IPS DF 19.7 (cell line): ENCODE measurements at places on chromosomes 3 and 15.
A peak's percentile ranks its signal among the peaks of the same experiment; 100 is the strongest.

DNA sequence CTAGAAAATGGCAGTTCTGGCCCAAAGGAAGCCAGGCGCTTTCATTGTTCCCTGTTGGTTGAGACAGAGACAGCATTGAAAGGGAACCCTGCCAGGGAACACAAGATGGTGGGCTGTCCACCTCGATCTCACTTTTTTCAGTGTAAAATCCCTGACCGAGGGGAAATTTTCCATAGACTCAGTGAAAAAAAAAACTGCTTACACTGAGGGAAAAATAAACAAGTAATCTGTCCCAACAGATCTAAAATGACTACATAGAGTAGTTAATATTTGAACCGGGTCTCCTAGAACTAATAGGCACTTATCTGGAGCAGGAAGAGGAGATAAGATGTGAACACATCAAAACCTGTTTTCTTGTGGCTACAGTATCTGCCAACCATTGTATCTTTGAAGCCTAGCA lies 763.4 kb upstream of the GOLIM4 start:
- DNase-seq: no peak

GRCh38 chr3:169627789-169628188 lies 35.7 kb downstream of the MECOM start:
- no peak for DNase-seq

GRCh38 chr3:23747841-23748240 lies 57.9 kb upstream of the UBE2E1 start:
- DNase-seq: no peak

- no peak for DNase-seq
These were observed 45.6 kb downstream of the UMPS start for GRCh38 chr3:124775877-124776276.

DNA sequence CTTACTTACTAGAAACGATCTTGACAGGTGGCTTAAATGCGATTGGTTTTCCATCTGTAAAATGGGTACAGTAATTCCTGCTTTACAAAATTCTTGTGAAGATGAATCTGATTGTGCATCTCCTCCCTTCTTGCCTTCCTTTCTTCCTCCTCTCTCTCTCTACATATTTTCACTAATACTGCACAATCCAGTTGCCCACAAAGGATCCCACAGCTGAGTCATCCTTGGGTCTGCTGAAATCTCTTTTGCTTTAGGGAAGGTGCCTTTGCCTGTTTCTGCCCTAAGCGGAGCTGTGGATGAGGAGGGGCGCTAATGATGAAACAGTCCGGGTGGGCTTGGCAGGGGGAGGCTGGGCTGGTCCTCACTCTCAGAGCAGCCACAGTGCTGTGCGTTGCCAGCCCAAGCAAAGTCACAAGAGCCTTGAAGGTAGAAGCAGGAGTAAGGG lies 46.1 kb downstream of the AMOTL2 start:
- DNase-seq: no peak

DNA sequence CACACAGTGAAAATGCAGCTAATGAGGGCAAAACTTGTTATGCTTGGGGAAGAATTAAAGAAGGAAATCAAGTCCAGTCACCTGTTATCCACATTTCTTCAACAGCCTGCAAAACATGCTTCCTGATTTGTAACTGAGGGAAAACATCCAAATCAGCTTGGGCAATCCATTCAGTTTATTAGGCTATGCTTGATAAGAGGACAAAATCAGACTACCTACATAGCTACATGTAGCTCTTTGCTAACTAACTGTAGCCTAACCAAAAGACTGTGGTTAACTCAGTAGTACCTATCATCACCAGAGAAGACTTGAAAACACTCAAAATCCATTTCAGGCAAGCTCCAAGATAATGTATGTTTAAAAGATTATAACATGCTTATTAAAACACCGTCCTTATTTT lies 436.4 kb downstream of the SHQ1 start:
- DNase-seq: no peak

DNA sequence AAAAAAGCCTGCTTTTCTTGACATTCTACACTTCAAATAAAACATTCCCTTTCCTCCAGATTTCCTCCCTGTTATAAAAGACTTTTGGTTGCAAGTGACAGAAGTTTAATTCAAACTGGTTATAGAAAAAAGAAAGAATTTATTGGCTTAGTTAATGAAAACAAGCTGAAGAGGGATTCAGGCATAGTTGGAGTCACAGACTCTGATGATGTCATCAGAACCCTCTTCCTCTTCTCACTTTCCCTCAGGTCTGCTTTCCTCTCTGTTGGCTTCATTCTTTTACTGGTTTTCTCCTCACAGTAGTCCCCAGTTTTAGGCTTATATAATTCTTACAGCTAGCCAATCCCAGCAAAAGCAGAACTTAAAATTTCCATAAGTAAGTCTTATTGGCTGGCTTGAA lies 32.0 kb upstream of the MBNL1 start:
- DNase-seq: no peak

GRCh38 chr3:53821631-53822121 lies 24.5 kb downstream of the CHDH start:
- no peak for DNase-seq

DNA sequence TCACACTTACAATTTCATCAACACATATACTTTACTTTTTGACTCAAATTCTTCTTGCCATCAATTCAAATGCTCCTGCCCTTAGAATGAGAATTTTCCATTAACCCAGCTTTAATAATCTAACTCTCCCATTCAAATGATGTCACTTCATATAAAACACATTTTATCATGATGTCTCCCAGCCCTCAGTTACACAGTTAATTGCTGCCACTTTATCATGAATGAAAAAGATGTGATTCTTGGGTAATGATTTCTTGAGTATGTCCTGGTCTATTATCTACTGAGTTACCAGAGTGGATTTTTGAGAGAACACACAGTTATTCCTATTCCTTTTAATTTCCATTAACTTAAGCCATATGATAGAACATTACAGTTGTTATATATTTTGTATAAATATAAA lies 7.6 kb downstream of the AGTR1 start:
- no peak for DNase-seq

GRCh38 chr3:137110392-137110996 lies 152.7 kb downstream of the IL20RB start:
- DNase-seq: no peak

DNA sequence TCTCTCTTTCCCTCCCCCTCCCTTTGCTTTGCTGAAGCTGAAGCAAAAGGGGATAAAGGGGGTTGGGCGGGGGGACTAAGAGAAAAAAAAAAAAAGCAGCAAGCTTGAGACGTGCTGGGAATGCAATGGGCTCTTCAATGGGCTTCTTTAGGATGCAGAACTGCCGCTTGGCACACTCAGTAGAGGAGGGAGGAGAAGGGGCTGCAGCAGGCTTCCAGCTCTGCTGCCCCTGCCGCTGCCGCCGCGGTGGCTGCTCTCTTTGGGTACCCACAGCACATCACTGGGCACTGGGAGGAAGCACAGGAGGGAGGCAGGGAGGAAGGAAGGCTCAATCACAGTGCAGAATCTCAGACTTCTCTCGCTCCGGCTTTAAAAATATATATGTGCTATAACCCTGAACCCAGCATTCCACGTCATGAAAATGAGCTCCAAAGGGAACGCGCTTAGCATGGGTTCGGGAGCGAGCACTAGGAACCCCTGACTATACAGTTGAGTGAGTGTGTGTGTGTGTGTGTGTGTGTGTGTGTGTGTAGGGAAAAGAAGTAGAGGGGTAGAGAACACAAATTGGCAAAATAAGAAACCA lies 3.5 kb downstream of the SLITRK3 start:
- DNase-seq: peak; percentile 74

GRCh38 chr15:99157456-99157855 lies 52.6 kb downstream of the SYNM start:
- DNase-seq: no peak

DNA sequence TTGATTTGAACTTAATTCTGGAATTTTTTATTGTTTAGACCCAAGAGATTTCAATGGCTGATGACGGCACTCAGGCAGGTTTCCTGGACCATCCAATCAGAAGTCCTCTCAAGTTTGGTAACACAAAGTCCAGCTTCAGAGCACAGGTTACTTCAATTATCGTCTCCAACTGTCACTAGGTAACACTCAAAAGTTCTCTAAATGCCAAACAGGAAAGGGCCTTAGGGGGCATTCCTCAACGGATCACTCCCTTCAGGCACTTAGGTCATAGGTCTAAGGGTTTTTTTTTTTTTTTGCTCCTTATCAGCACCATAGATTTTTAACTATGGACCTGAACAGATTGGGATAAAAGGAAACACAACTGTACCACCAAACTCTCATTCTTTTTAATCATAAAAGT lies 85.8 kb downstream of the MEIS2 start:
- no peak for DNase-seq

- no peak for DNase-seq
These were observed 119.0 kb downstream of the BBX start for GRCh38 chr3:107641572-107642307.

GRCh38 chr3:69948246-69948862 lies 51.2 kb upstream of the SAMMSON start:
- no peak for DNase-seq

DNA sequence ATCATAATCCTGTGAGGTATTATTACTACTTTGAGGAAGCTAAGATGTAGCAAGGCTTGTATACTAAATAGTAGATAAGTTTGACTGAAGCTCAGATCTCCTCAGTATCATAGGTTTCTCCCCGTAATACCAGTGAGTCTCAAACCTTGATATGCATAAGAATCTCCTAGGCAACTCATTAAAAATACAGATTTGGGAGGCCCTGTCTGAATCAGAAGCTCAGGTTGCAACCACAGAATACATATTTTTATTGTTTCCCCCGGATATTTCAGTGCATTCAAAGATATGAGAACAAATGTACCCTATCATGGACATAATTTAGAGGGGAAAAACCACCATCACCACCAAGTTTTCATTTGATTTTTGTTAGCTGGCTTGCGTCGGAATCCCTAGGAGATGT lies 242.1 kb upstream of the C2CD4B start:
- no peak for DNase-seq

DNA sequence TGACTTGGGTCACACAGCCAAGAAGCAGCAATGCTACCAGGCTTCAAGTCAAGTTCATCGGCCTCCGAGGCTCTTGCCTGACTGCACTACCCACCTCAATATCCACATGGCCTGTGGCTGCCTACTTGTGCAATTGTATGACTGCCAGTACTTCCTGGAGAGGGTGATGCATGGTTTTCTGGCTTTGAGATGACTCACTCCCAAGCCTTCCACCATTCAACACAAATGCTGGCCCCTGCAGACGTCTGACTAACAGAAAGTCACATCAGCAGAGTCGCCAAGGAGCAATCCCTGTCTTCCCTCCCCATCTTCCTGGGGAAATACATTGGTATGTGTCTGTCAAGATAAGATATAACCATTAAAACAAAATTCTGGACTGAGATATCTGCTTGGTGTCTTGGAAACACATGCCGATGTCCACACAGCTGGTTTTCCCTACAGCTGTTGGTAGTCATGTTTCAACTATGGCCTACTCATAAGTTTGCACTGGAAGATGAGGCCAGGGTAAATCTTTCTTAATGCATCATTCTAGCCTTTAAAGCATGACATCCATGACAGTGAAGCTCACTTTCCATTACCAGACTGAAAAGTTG lies 79.6 kb upstream of the SPATA12 start:
- DNase-seq: no peak

DNA sequence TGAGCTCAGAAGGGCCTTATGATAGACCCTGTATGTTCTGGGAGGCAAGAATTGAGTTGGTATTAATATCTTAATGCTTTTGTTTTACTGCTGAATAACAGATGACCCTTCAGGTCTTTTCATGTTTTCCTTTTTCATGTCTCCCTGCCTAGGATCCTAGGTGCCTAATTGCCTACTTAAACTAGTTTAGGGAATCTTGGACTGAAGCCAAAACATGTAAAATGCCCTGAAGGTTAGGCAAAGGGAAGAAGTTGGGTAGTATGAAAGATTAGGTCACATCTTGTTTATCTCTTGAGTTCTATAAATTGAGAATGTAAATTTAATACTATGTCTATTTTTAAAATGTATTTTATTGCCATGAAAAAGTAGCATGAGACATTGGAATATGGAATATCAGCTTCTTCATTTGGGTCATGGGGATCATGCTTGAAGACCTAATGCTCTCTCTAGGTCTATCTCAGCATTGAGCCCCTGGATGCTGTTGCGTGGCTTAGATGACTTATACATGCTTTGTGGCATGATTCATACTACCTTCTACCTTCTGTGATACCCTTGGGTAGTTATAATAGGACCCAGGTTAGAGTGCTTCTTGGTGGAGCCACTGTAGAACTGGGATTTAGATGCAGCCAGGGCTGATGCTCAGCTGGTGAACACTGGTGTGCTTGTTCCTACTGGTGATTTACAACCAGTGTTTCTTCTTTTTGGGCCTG lies 26.4 kb downstream of the RBM6 start:
- DNase-seq: no peak

- DNase-seq: no peak
These were observed 302.0 kb downstream of the ZBBX start for GRCh38 chr3:167078070-167078622.

DNA sequence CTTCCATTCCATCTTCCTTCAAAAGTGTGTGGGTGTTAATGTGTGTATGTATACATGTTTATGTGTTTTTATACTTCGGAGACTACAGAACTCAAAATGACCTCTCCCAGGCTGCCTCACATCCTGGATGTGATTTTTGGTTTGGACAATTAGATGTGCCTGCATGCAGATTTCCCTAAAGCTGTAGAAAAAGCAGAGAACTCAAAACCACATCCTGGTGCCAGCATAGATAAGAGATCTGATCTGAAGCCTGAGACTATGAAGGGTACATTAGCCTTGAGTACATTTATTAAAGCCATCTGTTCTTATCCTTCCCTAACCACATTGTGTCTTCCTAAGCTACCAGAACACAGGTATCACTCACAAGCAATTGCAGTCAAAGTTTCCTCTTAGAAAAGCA lies 319.4 kb upstream of the RASGRP1 start:
- no peak for DNase-seq

GRCh38 chr3:17133632-17134545 lies 249.1 kb downstream of the PLCL2 start:
- DNase-seq: no peak

GRCh38 chr15:33722673-33723015 lies 245.7 kb upstream of the CHRM5 start:
- DNase-seq: no peak

- DNase-seq: no peak
These were observed 7.3 kb downstream of the ST3GAL6 start for GRCh38 chr3:98770261-98771039.

DNA sequence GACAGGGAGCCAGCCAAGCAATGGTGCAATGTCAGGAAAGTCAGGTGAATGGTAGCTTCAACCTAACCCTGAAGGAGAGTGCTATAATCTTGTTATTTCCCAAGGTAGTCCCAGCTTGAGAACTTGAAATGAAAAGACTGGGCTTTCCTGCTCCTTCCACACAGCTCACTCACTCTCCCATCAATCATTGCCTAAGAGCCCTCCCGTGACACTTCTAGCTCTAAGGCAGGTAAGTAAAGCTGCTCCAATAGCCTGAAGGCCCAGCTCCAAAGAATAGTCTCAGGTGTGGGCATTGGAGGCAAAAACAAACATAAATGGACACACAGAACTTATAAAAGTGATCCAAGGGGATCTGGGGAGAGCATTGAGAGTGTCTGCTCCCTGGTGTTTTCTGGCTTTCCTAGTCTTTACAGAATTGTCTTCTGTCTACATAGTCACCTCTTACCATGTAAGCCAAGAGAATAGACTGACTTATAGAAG lies 63.1 kb upstream of the TBC1D5 start:
- no peak for DNase-seq

- DNase-seq: no peak
These were observed 74.2 kb downstream of the MAGEF1 start for GRCh38 chr3:184637705-184638104.
